Activated gamma-delta T cell treated with Interleukin-2 at 50 U/mL for 16 hours (primary cell): ENCODE measurements at places on chromosomes 2 and 18.

DNA sequence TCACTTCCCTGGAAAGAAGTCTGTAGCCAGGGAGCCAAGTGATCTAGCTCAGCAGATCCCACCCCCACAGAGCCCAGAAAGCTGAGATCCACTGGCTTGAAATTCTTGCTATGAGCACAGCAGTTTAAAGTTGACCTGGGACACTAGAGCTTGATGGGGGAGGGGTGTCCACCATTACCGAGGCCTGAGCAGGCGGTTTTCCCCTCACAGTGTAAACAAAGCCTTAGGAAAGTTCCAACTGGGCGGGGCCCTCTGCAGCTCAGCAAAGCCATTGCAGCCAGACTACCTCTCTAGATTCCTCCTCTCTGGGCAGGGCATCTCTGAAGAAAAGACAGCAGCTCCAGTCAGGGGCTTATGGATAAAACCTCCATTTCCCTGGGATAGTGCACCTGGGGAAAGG is 887.2 kb upstream of the LRATD1 start:
- DNase-seq, result no peak

DNA sequence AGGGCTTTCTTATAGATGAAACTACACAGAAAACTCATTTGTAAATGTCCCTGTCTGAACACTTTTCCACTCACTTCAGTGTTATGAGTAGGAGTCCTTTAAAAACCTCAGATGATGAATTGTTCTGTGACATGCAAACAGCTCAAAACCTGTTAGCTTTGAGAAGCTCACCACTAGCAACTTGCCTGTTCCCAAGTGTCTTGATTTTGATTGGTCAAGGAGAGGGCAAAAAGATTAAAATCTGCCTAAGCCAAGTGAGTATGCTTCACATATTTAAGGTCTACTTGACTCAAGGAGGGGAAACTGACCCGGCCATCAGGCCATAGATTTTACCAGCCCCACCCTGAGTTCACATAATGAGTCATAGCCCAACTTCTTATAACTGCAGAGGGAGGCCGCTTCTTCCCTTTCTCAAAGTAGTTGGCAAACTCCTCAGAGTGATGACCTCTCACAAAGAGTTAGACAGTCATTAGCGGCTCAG is 45.2 kb upstream of the MEIS1 start:
- DNase-seq, result no peak

DNA sequence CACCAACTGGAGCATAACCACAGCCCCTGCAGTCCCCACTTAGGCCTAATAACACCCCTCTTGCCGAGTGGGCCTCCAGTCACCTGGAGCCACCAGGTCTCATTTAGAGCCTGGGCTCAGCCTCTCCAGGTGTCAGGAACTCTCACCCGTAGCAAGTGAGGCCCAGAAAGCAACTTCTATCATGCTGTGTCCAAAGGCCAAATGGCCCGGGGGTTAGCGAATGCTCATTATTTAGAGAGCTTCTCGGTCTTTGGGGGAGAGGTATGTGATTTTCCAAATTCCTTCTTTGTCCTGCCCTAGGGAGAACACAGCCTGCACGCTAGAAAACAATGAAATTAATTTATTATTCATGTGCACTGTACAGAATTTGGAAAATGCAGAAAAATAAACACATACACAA is 109.9 kb upstream of the PTPRM start:
- DNase-seq, result no peak

- DNase-seq, result no peak
These were observed 76.7 kb upstream of the CD28 start for GRCh38 chr2:203629699-203630098.

DNA sequence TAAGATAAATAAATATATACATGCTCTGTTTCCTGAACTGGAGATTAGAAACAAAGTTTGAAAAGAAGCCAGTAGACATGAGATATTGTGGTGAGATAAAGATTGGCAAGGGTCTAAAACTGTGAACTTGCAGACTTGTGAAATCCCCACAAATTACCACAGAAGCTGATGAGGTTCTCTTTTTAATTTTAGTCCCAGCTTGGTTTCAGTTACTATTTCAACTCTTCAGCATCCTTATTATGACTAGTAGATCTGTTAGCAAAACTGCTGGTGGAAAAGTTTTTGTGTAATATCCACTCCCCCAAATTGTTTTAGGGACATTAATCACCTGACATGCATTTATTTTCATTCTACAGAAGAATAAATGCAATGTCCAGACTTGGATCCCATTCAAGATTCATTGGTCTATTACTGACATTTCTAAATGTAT is 20.8 kb downstream of the RASGRP3 start:
- no peak for DNase-seq

GRCh38 chr2:240998995-240999791 is 775 bp downstream of the SNED1 start:
- DNase-seq, result peak; percentile 1

- DNase-seq, result no peak
These were observed 502.1 kb downstream of the TGIF1 start for GRCh38 chr18:3952031-3952430.

GRCh38 chr2:199228887-199229819 is 228.6 kb downstream of the SATB2 start:
- no peak for DNase-seq

DNA sequence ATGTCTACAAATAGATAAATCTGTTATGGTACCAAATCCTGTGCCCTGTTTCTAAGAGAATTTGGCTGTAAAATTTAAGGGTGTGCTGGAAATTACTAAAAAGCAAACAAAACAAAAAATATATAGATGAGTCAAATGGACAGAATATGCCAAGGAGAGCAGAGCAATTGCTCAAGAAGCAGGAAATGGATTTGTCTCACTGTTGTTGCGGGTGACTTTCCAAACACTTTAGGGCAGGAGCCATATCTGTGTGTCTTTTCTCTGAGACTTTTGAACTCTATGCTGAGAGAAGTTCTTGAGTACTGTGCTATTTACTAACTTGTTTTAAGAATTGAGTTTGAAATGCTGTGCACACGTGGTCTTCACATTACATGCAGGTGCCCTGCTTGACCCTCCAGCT is 221.7 kb downstream of the PHLPP1 start:
- no peak for DNase-seq

GRCh38 chr18:42906761-42907160 is 208.7 kb downstream of the RIT2 start:
- DNase-seq, result no peak

DNA sequence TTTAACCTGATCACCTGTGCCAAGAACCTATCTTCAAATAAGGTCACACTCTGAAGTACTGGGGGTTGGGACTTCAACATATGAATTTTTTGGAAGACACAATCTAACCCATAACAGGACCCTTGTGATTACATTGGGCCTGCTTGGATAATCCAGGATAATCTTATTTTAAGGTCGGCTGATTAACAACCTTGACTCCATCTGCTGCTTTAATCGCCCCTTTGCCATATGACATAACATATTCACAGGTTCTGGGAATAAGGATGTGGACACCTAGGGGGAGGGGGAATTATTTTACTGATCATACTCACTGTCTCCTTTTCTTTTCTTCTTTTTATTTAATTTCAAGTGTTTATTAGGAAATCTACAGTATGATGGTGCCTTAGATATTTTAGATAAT is 34.8 kb downstream of the CDH20 start:
- DNase-seq, result no peak

DNA sequence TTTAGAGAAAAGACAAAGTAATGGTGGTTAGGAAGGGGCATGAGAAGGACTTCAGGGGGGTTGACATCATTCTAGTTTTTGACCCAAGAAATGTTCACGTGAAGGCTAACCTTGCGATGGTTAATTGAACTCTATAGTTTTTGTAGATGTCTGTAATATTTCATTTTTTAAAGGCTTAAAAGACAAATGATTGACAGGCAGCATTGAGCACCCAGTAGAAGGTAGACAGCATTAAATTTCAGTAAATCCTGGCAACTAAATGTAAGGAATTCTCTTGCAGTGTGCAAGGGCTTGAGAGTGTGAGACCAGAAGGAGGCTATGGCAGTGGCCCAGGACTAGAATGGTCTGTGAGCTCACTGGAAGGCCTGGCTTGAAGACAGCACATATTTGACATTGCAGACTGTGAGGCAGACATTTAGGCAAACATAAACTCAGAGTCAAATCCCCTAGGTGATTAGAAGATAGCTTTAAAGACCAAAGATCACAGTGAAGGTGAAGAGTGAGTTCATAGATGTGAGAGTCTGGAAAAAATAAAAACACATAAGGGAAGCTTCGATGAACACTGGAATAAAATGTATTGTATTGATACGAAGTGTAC is 100.1 kb upstream of the MAP4K4 start:
- DNase-seq, result no peak

GRCh38 chr2:230805353-230806017 is 59.3 kb upstream of the ITM2C start:
- DNase-seq, result no peak

GRCh38 chr2:61670591-61671501 is 132.7 kb upstream of the XPO1 start:
- peak; percentile 24 for DNase-seq

DNA sequence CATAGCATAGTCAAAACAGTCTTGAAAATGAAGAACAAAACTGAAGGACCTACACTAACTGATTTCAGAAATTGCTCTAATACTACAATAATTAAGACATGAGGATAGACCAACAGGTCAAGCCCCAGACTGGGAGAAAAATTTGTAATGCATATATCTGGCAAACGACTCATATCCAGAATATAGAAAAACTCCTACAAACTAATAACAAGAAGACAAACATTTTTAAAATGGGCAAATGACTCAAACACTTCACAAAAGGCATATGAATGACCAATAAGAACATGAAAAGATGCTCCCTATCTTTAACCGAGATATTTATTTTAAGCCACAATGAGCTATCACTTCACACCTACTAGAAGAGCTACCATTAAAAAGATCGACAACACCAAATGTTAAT is 14.2 kb downstream of the TGFBRAP1 start:
- no peak for DNase-seq

DNA sequence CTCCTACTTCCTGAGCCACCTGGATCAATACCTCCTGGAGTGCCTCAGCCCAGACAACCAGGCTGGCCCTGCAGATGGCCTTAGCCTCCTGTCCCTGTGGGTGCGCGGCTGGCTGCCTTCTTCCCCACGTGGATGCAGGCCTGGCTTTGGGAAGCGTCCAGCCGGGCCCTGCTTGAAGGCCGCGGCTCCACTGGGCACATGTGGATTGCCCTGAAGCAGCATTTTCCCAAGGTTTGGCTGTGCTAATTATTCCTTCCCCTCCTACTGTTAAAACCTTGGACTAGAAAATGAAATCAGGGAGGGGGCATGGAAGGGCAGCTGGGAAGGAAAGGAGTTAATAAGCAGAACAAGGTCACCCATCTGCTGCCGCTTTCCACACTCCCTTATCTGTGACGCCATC is 143.0 kb upstream of the GATA6 start:
- DNase-seq, result no peak

DNA sequence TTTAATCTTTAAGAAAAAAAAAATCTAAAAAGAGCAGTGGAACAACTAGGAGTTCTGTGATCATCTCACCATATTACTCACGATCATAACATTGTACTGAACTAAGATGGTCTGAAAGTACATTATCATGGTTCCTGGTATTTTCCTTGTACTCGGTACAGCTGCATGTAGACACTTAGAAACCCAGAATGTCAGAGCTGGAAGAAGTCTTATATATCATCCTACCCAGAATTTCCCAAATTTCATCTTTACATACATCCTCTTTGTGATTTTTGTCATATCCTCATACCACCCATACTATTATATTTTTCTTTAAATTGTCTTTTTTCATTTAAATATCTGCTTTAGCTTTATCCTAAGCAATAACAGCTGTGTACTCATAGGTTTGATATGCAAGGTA is 12.4 kb upstream of the ST3GAL5 start:
- no peak for DNase-seq

- DNase-seq, result no peak
These were observed 8.3 kb downstream of the PXDN start for GRCh38 chr2:1736045-1736444.

DNA sequence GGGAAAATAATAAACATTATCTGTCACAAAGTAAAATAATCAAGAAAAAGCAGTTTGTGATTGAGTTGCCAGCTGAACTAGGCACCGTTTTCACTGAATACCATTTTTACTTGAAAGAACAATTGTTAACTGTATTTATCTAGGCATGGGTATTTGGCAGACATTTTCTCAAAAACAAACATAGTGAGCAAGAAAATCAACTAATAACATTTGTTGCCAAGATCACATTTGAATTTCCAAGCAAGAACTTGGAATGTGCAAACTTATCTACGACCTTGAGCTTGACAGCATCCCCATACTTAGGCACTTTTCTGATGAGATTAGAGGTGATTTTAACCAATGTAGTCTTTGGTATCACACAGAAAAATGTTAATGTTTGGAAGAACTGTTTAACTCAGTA is 16.7 kb downstream of the SS18 start:
- DNase-seq, result no peak

- no peak for DNase-seq
These were observed 138.6 kb downstream of the BCL2 start for GRCh38 chr18:63180971-63181376.

- DNase-seq, result no peak
These were observed 19.7 kb downstream of the CLUL1 start for GRCh38 chr18:616380-616995.

DNA sequence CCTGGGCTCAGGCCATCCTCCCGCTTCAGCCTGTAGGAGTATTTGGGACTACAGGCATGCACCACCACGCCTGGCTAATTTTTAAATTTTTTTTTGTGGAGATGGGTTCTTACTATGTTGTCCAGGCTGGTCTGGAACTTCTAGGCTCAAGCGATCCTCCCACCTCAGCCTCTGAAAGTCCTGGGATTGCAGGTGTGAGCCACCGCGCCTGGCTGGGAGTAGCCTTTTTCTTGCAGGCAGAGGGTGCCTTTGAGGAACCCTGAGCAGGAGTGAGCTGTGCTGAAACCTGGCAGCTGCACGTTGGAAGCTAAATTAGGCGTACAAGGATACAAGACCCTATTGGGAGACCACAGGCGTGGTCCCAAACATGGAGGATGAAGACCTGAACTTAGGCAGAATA is 8.0 kb downstream of the CTDSP1 start:
- no peak for DNase-seq
